Stromal cell of bone marrow (primary cell): ENCODE measurements at places on chromosomes 5 and 9.
A peak's percentile ranks its signal among the peaks of the same experiment; 100 is the strongest.

DNA sequence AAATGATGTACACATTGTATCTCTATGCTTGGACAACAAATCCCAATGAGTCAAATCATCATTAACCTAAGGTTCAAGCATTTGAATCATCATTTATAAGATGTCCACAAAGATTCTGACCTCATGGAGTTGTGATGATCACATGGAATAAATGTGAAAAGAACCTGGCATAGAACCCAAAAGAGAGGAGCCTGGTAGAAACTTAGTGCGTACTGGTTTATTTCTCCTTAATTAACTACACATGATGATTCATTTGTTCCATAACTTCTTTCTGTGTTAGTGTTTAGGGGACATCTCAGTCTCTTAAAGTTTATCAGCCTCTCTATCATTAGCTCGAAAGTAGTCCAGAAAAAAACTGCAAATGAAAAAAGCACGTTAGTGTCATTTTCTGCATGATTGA, 411.6 kb downstream of the BRINP1 start:
- no peak for DNase-seq

GRCh38 chr9:124551472-124552272, 44.5 kb upstream of the NR5A1 start:
- DNase-seq = peak; percentile 35

GRCh38 chr5:57207007-57207653, 33.3 kb downstream of the GPBP1 start:
- DNase-seq = no peak

DNA sequence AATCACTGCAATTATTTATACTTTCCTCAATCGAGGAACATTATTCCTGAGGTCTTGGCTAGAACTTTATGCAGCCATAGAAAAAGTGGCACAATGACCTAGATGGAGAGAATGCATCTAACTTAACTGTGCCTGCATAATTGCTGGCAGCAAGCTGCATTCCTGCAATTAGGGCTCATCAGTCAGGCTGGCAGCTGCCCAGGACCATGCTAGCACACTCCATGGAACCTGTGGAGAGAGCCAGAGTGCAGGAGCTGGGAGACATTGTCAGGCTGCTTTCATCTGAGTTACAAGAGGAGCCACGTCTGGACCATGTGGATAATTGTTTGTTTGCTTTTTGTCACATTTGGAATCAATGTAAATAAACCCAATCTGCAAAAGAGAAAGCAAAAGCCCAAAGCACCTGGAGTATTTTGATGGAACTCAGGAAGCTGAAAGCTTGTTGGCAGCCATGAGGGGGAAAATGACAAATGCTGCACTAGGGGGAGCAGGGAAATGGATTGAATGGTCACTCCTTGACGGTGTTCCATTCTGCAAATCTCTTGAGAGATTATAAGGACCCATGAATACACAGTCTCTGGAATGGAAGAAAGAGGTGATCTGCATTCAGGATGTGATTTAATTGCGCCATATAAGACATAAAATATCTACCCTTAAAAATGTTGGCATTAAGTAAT, 839.9 kb downstream of the MAT2B start:
- peak; percentile 50 for DNase-seq

- no peak for DNase-seq
These were observed 16.1 kb downstream of the CKMT2 start for GRCh38 chr5:81249240-81249639.

GRCh38 chr9:79813258-79813638, 241.5 kb downstream of the TLE4 start:
- no peak for DNase-seq

DNA sequence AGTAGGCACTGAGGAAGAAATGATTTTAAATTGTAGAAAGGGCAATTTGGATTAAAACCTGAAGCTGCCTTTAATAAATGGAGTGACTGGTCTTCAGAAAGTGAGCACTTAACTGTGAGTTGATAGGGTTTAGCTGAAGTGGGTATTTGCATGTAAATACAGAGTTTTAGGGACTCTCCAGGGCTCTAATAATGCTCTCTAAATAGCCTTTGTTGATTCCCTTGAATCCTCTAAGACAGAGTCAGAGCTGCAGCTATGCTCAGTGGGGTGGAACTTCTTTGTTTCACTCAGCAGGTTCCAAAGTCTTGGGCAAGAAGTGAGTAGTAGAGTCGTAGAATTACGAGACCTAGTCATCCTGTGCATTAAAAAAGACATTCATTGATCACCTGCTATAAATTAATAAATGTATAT, 21.4 kb downstream of the GLRA1 start:
- no peak for DNase-seq

GRCh38 chr5:32444431-32445286, at the start of gene ZFR:
ZFR (minus strand) TSS chr5:32444740; CDS start chr5:32444658, 82 bp downstream.
- DNase-seq = peak; percentile 80

- no peak for DNase-seq
These were observed 133.6 kb upstream of the RETREG1 start for GRCh38 chr5:16750445-16750844.

DNA sequence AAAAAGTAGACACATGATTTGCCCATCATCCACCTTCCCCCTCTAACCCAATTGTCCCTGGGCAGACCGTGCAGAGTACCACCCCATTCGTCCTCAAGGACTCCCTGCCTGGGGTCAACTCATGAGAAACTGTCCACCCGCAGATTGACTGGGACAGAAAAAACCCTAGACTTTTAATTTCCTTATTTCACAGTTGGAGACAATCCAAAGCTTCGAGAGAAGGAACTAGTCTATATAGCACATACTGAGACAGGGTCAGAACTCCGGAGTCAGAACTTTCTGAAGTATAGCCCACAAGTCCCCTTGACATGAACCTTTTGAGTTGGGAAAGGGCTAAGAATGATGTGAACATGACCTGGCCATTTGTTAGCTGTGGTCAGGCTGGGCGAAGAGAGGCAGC, 7.5 kb upstream of the GPX3 start:
- DNase-seq = no peak

- DNase-seq = no peak
These were observed 9.4 kb upstream of the LMX1B start for GRCh38 chr9:126604059-126605055.

GRCh38 chr5:176481711-176482110, 33.5 kb downstream of the FAF2 start:
- no peak for DNase-seq

DNA sequence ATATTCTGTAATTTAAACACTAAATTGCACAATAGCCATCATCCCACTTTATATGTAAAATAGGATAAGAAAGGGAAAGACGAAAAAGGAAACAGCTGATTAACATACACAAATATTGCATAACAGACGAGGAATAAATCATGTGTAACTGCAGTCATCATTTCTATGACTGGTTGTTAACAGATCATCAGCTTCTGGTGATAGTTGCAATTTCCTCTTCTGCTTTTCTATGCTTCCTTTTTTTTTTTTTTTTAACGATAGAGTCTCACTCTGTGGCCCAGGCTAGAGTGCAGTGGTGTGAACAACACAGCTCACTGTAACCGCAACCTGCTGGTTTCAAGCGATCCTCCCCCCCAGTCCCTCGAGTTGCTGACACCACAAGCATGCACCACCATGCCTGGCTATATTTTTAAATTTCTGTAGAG, 22.5 kb upstream of the JAKMIP2 start:
- no peak for DNase-seq

GRCh38 chr9:128428644-128429512, 8.2 kb downstream of the CERCAM start:
- DNase-seq = no peak

GRCh38 chr5:59615272-59615671, 278.3 kb downstream of the PDE4D start:
- DNase-seq = peak; percentile 13

DNA sequence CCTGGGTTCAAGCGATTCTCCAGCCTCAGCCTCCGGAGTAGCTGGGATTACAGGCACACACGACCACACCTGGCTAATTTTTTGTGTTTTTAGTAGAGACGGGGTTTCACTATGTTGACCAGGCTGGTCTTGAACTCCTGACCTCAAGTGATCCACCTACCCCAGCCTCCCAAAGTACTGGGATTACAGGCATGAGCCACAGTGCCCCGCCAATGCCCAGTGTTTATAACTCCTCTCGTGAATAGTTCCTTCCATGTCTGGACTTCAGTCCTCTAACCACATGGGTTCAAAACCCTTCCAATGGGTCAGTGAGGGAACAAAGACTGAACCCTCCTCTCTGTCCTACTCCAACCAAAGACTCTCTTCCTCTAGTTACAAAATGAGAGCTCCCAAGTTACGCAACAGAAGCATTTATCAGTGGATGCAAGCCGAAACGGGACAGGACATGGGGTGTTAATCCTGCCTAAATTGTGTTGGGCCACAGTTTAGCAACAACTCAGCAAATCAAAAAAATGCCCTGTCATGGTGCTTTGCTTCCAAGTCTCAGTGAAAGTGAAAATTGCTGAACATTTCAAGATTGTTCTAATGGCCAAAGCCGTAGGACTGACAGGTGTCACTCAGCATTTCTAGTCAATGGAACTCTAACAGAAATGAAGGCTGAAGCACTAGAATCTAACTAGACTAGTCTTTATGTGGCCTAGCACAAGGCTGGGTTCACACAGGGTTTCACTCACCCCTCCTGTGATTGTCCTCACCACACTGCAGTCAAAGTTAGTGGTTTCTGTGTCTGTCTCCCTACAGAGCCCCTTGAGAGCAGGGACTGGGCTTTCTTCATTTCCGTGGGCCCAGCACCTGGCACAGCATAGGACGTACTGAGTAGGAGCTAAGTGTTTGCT, 3.2 kb upstream of the TMEM245 start:
- no peak for DNase-seq

DNA sequence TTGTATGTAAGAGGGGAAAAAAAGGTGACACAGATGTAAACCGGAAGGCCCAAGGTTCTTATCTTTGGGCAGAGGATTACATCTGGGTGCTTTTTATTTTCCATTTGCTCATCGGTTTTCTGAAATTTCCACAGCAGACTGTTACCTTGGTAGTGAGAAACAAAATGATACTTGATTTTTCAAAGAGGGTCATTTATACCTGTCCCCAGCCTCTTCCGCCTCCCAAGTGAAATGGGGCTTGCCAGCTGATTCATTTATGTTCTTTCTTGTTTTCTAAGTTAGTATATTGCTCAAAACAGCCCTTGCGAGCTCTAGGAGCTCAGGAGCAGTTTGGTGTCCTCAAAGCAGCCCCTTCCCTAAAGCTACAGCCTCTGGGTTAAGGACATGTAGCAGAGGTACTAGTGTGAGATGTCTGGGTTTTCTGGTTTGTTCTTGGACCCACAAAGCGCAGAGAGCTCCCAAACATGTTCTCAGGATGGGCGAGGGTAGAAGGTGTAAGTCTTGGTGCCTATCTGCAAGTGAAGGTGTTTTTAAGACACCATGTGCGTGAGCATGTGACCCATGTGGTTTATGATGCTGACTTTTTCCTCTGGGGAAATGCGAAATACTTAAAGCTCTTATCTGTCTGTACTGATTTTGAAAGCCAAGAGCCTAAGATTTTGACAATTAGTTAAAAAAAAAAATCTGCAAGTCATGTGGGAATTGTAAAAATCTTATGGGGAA, 38.3 kb downstream of the DAPK1 start:
- DNase-seq = no peak

GRCh38 chr5:2353211-2353610, 398.3 kb downstream of the IRX2 start:
- DNase-seq = no peak

DNA sequence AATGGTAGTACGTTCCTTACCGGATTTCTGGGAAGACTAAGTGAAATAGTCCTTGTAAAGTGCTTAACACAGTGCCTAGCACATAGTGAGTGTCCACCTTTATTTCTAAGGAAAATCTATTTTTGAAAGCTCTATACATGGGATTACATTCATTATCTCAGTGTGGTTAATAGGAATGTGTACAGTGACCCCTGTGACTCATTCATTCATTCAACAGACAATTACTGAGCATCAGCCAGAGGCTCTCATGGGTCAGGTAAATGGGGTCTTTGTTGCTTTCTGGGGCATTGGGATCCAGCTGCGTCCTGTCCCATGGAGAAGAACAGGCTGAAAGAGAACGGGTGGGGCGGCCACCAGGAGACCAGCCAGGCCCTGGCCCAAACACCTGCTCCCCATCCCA, 226.2 kb upstream of the TBC1D2 start:
- DNase-seq = no peak

DNA sequence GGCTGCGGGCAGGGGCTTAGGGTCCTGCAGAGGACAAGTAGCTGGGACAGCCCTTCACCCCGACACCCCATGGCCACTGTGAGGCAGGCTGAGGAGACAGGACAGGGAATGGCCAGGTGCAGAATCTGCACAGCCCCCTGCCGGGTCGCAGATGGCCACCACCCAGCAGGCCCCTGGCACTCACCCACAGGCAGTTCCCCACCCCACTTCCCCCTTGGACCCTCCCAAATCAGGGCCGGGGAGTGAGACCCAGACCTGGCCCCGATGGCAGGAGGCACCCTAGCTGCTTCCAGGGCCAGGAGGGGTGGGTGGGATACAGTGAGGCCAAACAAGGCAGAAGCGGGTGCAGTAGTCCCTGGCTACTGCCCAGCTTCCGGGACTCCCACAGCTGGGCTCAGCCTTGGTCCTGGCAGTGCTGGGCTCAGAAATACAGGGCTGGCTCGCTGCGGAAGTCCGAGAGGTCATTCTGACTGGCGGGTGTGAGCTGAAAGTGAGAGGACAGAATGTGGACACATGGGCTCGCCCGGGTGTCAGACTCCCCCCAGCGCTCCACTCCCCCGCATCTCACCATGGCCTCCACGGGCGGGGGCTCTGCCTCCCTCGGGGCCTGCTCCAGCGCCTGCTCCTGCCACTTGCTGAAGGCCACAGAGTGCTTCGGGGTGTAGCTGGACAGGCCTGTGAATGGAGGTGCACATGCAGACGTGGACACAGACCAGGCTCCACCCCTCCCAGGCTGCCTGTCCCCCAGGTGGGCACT, 3.4 kb downstream of the SSNA1 start:
- DNase-seq = no peak

DNA sequence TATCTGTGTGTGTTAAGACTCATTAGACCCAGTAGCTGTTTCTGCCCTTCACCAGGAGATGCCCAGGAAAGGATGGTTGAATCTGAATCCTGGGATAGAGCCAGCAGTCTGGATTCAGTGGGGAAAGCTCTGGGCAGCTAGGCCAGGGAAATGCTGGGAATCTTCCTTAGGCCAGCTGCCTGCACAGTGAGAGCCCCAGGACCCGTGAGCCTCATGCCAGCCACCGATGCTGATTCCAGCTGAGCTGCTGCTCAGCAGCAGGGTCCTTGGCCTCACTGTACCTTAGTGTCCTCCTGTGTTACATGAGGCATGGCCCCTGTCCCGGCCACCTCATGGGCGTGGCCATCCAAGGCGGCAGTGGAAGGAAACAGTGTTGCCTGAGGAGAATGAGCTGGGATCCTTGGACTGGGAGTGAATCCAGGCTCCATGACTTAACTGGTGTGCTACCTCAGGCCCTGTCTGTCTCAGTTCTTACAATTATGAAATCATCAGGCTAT, 87.1 kb downstream of the AMBP start:
- DNase-seq = no peak

DNA sequence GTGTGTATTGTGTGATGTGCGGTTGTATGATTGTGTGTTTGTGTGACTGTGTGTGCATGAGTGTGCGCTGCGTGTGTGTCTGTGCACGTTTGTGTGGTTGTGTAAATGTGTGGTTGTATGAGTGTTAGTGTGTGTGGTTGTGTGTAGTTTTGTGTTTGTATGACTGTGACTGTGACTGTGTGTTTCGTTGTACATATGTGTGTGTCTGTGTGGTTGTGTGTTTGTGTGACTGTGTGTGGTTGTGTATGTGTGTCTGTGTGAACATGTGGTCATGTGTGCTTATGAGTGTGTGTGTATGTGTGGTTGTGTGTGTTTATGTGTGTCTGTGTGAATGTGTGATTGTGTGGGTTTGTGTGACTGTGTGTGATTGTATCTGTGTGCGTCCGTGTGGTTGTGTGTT, 197.8 kb downstream of the TTLL11 start:
- DNase-seq = no peak

- no peak for DNase-seq
These were observed 1.3 kb downstream of the TNC start for GRCh38 chr9:115116421-115117284.
